ENCODE measurements at places on chromosomes 2 and 18.

DNA sequence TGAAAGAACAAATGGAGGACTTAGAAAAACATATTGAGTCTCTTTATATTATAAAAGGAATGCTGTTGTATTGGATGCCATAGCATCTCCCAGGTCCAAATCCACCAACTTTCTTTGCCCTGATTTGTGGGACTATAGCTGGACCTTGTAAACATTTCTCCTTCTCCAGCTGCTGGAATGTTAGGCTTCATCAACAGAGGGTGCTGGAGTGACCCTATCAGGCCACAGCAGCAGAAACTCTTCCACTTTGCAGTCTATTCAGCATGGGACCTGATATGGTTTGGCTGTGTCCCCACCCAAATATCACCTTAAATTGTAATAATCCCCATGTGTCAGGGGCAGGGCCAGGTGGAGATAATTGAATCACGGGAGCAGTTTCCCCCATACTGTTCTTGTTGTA lies 138.4 kb upstream of the ARL4C start:
- DNase-seq: no peak

DNA sequence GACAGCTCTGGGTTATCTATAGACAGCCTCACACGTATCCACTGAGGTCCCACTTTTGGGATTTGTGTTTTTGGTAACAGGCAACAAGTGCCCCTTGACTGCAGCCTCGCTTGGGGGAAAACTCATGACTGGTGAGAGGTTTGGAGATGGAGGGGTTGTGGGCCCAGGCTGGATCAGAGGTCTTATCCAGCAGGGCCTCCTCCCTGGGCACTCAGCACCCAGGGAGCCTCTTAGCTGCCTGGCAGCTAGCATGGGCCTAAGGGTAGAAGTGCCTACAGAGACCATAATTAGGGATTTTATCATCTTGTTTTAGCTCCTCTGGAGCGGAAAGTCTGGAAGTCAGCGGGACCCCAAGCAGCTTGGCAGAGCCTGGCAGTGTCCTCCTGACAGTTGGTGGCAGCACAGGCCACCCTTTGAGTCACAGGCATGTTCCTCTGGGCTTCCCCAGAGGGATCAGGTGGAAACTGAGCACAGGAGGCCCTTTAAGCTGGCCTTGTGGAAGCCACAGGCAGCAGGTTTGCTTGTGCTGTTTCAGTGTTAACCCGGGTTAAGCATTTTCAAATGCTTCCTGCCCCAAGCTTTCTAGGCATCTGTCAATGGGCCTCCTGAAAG lies 143.1 kb downstream of the KCTD1 start:
- DNase-seq: peak; percentile 30

- no peak for DNase-seq
Observed at GRCh38 chr18:52546686-52547346, 206.8 kb downstream of the DCC start.

- no peak for DNase-seq
Observed at GRCh38 chr2:74191596-74192380, 6.6 kb upstream of the MTHFD2 start.

DNA sequence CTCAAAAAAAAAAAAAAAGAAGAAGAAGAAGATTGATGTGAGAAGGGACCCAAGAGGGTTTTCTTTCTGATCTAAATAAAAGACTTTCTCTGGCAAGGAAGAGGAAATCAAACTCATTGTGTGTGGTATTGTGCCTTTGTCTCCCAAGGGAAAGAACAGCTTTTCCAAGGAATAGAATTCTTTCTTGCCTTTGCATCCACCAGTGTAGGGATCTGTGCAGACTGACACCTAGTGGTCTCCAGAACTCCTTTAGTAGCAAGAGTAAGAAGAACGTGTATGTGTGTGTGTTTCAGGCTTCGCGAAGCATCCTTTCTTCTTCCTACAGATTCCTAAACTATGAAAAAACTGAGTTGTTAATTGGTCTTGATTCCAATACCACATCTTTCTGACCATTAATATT lies 33.5 kb upstream of the CRIM1 start:
- DNase-seq: no peak

DNA sequence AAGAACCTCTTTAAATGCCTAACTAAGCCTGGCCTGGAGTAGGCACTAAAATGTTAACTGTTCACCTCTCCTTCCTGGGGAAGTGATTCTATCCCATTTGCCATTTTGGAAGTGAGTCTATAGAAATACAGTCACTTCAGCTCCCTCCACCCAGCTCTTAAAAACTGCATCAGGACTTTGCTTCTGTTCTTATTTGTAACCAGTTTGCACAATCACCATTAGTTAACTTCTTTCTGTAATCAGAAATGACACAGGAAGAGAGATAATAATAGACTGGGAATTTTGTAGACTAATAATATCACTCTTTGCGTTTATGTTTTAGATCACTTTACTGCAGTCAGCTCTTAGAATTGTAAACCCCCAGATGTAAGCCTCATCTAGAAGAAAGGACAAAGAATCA lies 16.0 kb upstream of the MARCO start:
- DNase-seq: no peak

DNA sequence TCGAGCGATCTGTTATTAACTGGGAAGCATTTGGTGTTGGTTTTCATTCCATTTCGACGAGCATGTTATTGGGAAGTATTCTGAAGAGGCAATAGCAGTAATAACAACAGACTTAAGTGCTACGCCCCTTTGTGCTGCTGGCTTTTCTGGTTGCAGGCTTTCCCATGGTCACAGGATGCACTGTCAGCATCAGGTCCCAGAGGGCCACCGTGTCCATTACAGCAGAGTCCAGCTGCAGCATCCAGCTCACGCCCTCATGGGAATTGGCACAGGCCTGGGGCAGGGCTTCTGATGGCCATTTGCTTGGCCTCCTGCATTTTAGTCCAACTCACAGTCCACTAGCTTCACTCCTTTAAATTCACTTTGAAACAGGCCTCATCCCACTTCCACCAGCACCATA lies 44.4 kb downstream of the BCL2L11 start:
- no peak for DNase-seq

- DNase-seq: no peak
Observed at GRCh38 chr18:76416911-76417310, 78.1 kb downstream of the ZNF516 start.

DNA sequence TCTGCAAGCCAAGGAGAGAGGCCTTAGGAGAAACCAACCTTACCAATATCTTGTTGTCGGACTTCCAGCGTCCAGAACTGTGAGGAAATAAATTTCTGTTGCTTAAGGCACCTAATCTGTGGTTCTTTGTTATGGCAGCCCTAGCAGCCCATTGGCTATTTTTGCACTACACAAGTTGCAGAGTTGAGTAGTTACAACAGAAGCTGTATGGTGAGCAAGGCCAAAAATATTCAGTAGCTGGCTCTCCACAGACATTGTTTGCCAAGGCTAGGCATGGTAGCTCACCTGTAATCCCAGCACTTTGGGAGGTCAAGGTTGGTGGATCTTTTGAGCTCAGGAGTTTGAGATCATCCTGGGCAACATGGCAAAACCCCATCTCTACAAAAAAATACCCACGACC lies 27.1 kb upstream of the SCYGR1 start:
- DNase-seq: no peak

GRCh38 chr2:164542581-164543021 lies 78.7 kb downstream of the GRB14 start:
- no peak for DNase-seq

GRCh38 chr2:46650556-46651001 lies 171.2 kb downstream of the TMEM247 start:
- DNase-seq: peak; percentile 83

GRCh38 chr2:36479406-36479805 lies 118.6 kb downstream of the FEZ2 start:
- DNase-seq: no peak

- DNase-seq: no peak
Observed at GRCh38 chr2:134395779-134396178, 141.9 kb downstream of the MGAT5 start.

GRCh38 chr2:12060886-12061285 lies 314.5 kb downstream of the LPIN1 start:
- DNase-seq: no peak

- no peak for DNase-seq
Observed at GRCh38 chr2:128329607-128330006, 10.9 kb upstream of the HS6ST1 start.

DNA sequence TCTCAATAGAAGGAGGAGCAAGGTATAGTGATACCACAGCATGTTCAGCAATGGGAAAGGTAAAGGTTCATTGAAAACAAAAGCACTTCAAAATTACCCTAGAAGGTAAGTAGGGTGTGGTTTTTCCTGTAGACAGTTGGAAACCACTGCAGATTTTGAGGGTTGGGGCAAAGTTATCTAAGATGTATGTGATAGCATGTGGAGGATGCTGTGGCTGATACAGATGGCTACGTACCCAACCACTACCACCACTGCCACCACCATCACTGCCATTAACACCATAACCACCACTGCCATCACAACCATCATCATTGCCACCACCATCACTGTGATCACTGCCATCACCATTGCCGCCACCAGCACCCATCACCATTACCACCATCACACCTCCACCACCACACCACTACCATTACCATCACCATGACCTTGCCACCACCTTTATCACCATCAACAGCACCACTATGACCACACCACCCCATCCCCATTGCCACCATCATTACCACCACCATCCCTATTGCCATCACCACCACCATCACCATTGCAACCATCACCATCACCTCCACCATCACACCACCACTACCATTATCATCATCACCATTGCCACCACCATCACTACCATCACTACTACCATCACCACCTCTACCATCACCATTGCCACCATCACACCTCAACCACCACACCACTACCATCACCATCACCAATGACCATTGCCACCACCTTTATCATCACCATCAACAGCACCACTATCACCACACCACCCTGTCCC lies 3.7 kb downstream of the TMSB10 start:
- no peak for DNase-seq

DNA sequence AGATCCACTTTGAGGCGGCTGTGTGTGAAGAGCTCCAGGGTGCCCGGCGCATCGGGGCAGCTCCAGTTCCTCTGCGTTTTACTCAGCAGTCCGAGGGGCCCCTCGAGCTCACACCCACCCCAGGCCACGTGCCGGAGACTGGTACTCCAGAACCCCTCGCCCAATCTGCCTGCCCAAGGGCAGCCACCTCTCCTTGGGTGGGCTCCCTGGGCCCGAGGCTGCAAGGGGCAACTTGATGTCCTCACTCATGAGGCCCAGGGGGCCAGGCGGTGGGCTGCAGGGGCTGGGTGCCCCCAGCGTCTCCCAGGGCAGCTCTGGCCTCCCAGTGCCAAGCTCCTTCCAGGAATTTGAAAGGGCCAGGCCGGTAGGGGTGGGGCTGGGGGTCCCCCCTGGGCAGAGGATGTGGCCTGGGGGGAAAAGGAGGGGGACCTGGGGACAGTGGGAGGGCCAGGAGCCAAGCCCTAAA lies 16.7 kb downstream of the RAMP1 start:
- DNase-seq: no peak

GRCh38 chr2:230955163-230955737 lies 30.2 kb upstream of the GPR55 start:
- no peak for DNase-seq

DNA sequence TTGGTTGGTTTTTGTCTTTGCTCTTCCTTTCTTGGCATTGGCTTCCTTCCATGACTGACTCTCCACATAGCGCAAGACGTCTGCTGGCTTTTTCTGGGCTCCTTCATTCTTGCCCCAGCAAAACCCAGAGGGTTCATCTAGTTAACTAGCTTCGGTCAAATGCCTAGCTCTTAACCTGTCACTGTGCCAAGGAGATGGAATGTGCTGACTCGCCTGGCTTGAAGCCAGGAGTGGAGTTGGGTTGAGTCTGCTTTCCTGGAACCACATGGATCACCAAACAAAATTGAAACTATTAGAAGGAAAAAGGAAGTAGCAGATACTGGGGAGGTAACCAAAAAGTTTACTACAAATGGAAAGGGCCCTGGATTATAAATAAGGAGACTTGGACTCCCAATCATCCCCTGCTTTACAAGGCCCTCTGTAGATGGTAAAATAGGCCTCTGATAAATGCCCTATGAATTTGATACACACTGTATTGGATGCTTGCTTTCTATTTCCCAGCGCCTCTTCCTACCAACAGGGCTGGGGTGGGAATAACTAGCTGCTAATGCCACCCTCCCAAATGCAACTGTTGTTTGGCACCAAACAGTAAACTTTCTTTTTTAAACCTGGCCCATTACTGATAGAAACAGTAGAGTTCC lies 11.3 kb downstream of the MALT1 start:
- peak; percentile 23 for DNase-seq

- no peak for DNase-seq
Observed at GRCh38 chr2:216205486-216205885, 96.3 kb downstream of the XRCC5 start.

DNA sequence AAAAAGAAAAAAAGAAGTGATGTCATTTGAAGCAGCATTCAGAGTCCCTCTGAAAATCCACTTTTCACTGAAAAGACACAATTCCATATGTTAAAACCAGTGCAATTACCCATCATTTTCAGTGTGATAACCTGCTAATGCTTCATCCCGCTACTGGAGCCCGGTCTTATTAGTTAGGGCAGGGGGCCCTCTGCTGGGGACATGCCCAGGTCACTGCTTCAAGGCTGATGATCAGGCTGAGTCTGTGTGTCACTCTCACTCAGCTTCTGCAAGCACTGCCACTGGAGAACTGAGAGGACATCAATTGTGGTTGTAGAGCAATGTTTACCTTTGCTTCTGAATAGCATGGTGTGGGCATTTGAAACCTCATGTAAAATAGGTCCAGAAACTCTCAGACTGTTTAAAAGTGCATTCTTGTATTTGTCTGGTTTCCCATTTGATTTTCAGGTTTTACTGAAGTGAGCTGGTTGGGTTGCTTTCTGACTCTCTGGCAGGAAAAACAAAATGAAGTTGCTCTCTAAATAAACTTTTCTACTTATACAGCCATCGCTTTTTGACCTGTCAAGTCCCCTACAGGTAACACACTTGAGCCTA lies 49.2 kb upstream of the NXPH2 start:
- DNase-seq: peak; percentile 61

DNA sequence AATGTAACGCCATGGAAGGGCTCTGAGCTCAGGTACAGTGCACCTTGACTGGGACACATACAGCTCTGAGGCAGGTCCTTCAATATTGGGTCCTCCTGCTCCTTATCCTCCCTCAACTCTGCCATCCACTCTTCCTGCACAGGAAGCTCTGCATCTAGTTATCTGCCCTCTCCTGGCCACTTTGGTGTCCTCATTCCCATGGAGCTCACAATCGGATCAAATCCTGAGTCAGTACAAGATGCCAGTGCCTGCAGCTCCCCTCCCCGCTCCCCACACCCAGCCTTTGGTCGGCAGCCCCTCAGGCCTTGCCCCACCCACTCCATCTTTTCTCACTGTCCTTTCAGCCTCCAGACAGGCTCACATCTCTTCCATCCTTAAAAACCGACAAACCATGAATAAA lies 58.0 kb downstream of the LRRFIP1 start:
- no peak for DNase-seq

GRCh38 chr2:173819852-173820251 lies 145.3 kb downstream of the SP3 start:
- DNase-seq: no peak

- no peak for DNase-seq
Observed at GRCh38 chr18:13756261-13756660, 29.8 kb downstream of the RNMT start.

GRCh38 chr2:197073701-197074433 lies 147.4 kb upstream of the PGAP1 start:
- no peak for DNase-seq

Measured in NCI-H460 (cell line).